ENCODE measurements at places on chromosomes 3 and 15.
A peak's percentile ranks its signal among the peaks of the same experiment; 100 is the strongest.

DNA sequence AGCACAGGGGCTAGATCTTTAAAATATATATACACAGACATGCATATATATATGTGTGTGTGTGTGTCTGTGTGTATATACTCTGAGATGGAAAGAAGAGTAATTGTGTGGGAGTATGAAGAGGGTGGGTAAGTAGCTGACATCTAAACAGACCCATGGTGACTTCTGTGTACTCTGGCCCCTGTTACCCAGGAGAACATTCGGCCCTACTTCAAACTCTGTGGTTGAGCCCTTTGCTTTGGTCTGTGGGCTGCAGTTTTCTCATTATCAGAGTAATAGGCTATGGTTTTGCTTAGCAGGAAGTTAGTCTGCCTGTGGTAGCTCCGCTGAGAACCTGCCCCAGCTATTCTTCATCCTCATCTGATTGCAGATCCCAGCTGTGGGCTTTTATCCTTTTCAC, 141.4 kb downstream of the RBPMS2 start:
- no peak for DNase-seq

- peak; percentile 37 for DNase-seq
Measured at GRCh38 chr15:43903864-43904290, 77.1 kb downstream of the WDR76 start.

- no peak for DNase-seq
Measured at GRCh38 chr3:112685420-112685819, 44.5 kb upstream of the CCDC80 start.

- DNase-seq: peak; percentile 80
Measured at GRCh38 chr15:90071220-90071807, 31.0 kb downstream of the IDH2 start.

DNA sequence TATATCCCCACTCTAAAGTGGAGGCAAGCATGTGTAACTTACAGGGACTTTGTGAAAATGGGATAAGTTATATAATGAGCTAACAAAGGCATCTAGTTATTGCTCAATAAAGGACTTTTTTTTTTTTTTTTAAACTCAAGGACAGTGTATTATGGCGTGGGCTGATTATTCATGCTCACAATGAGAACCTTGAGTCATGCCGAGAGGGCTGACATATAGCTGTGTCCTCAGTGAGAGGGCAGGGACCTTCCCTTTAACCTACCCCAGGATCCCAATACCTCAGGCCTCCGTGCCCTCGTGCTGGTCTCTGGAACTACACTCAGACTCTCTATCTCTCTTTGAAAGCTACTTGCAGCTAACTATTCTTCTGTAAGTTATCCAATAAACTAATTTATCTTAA, 319.9 kb upstream of the ICE2 start:
- DNase-seq: no peak

GRCh38 chr3:9779721-9780457, 10.1 kb upstream of the CAMK1 start:
- no peak for DNase-seq

GRCh38 chr3:152039887-152040286, 166.4 kb downstream of the SUCNR1 start:
- DNase-seq: no peak

GRCh38 chr3:49248840-49249227, 28.2 kb downstream of the C3orf62 start:
- DNase-seq: no peak

- DNase-seq: no peak
Measured at GRCh38 chr15:79283252-79284048, 928 bp downstream of the ANKRD34C start.

DNA sequence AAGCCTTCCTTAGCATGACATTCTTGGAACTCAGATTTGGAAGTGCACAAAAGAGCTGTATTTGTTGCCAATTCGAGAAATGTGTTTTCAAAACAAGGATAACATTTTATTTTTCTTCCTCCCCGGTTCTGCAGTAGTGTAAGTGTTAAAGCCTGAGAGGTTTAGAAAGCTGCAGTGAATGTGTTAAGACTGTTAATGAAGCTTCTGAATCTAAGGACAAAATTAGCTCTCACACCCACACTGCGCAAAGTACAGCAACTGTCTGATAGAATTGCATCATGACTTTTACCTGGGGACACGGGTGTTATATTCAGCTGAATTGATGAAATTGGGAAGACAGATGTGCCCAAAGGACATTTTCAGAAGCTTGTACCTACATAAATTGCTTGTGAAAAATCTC, 344.4 kb downstream of the CADM2 start:
- no peak for DNase-seq

- no peak for DNase-seq
Measured at GRCh38 chr15:64400583-64400982, 12.9 kb downstream of the TRIP4 start.

DNA sequence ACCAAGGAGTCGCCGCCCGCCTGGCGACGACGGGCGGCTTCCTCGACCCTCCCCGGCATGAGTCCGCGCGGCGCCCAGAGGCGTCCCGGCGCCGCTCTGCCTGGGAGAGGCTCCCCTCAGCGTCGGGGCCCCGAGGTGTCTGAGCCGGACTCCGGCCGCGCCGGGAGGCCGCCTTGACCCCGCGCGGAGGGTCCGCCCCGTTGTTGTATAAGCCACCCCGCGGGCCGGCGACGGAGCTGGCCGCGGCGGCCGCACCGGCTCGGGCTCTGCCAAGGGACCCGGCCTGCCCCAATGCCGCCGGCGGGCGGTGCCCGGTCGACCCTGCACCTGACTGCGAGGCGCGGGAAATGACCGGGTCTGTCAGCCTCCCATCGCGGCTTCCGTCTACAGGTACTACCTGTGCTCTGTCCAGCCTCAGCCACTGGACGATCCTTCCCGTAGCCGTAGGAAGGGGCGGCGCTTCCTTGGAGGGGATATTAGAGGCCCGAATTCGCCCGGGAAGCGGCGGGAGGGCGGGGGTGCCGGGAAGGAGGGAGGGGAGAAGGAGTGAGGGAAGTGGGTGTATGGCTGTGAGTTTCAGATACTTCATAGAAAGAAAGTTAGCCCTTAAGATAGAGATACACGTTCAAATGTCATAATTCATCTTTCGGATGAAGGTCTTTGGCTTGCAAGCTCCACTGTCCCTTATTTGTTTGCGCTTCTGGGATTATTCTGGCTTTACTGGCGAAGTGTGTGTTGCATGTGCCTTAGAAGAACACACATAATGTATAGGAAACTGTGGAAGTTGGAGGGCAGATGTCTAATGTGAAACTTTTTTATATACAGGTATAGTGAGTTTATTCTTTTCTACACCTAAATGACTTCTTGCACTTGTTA, 620 bp downstream of the ABHD5 start:
- DNase-seq: peak; percentile 61

- DNase-seq: no peak
Measured at GRCh38 chr15:33701304-33701696, 267.0 kb upstream of the CHRM5 start.

GRCh38 chr3:111548092-111548491, 6.1 kb downstream of the CD96 start:
- no peak for DNase-seq

GRCh38 chr15:41006479-41006878, 53.2 kb downstream of the CHAC1 start:
- DNase-seq: no peak

DNA sequence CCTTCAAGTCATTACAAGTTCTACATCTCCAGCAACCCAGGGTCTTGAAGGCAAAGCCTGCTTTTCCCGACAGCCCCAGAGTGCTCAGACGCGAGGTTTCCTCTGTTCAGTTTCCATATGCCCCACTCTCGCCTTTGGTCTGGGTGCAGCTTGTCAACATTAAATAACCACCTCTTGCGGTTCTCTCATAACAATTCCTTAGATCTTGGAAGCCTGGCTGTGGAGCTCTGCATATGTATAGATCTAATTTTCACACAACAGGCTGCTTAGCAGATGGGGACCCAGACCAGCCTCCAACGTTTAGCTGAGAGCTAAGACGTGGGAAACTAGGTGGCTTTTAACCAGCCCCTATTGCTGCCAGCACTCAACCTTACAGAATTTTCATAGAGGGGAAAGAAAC, 295.5 kb downstream of the RPLP1 start:
- DNase-seq: no peak

GRCh38 chr3:66299891-66300290, 79.1 kb downstream of the SLC25A26 start:
- DNase-seq: no peak

Measured in ovary (tissue), 10 donors.